HuH-7 (cell line): ENCODE measurements at places on chromosomes 3 and 15.

DNA sequence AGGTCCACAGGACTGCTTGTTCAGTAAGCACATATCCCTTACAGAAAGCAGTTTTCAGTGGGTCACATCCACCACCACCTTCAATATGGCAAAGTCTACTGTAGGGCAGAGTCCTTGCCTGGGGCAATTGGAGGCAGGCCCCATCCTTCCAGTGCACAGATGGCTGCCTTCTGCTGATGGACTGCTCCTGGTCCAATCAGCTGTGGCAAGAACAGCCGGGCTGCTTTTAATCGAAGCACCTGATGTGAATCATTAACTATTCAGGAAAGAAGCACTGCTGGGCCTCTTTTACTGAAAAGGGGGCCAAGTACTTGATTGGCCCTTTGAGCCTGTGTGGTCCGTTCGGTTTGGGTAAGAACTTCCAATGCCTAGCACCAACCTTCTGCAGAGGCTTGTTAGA is 24.4 kb downstream of the LARS2 start:
- peak; percentile 28 for DNase-seq

- DNase-seq = no peak
These were observed 155.1 kb upstream of the CNTN4 start for GRCh38 chr3:1943395-1944118.

GRCh38 chr3:194265505-194265892 is 85.6 kb downstream of the CPN2 start:
- DNase-seq = no peak

DNA sequence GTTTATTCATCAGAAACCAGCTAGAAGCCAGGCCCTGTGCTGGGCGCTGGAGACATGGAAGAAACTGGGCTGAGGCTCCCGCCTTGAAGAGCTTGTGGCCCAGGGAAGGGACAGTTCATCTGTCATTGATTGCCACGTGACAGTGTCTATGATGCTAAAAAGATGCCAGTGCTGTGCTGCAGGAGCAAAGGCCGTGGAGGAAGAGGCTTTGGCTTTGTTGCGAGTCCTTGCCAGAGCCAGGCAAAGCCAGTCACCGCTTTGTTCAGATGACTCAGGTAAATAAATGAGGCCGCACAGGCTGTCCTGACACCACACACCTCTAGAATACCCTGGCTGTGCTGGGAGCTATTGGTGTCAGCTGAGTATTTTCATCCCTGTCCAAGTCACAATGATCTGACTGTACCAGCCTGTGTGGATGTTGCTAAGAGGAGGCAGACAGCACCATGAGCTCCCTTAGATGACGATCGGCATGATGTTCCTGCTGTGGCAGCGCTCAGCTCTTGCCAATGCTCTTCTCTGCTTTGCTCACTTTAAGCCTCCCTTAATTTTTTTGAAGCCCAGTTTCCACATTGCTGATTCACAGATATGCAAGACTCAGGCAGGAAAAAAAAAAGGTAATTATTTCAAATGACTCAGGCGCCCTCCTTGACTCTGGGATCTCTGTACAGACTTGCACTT is 77.5 kb downstream of the CCNL1 start:
- no peak for DNase-seq

- DNase-seq = no peak
These were observed 157.5 kb downstream of the PDZRN3 start for GRCh38 chr3:73467211-73467610.

- DNase-seq = no peak
These were observed 55.1 kb downstream of the PEX5L start for GRCh38 chr3:179981646-179982045.

- DNase-seq = no peak
These were observed 16.4 kb upstream of the FURIN start for GRCh38 chr15:90851940-90852339.
